Left hindlimb (tissue), 1 donor: ENCODE measurements at places on chromosomes 12 and 14.

DNA sequence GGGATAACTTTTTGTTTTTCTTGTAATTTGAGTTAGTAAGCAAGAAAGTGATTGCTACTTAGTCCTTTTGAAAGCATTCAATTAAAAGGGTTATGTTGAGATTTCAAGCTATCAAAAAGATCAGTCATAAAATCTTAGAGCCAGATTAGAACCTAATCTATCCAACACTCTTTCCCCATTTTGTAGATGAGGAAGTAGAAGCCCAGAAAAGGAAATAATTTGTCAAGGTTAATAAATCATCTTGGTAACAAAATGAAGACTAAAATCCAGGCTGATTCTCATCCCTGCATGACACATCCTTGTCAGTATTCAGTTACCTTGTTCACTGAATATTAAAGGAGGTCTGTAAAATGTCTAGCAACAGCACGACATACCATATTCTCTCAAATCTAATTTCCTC, 26.5 kb downstream of the PPP1R13B start:
- DNase-seq: no peak

- DNase-seq: no peak
These were observed 8.0 kb downstream of the ZBTB39 start for GRCh38 chr12:56998316-56998715.

DNA sequence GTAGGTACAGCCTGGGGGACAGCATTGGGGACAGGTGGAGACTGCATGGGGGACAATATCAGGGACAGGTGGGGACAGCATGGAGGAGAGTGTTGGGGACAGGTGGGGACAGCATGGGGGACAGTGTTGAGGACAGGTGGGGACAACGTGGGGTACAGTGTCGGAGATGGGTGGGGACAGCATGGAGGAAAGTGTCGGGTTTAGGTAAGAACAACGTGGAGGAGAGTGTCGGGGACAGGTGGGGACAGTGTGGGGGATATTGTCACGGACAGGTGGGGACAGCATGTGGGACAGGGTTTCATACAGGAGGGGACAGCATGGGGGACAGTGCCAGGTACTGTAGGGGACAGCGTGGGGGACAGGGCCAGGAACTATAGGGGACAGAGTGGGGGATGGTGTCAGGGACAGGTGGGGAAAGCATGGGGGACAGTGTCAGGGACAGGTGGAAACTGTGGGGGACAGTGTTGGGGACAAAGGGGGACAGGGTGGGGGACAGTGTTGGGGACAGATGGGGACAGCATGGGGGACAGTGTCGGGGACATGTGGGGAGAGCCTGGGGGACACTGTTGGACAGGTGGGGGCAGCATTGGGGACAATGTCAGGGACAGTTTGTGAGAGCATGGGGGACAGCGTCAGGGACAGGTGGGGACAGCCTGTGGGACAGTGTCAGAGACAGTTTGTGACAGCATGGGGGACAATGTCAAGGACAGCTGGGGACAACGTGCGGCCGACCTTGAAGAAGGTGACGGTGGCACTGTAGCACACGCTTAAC, 213.1 kb downstream of the TMEM121 start:
- DNase-seq: no peak

DNA sequence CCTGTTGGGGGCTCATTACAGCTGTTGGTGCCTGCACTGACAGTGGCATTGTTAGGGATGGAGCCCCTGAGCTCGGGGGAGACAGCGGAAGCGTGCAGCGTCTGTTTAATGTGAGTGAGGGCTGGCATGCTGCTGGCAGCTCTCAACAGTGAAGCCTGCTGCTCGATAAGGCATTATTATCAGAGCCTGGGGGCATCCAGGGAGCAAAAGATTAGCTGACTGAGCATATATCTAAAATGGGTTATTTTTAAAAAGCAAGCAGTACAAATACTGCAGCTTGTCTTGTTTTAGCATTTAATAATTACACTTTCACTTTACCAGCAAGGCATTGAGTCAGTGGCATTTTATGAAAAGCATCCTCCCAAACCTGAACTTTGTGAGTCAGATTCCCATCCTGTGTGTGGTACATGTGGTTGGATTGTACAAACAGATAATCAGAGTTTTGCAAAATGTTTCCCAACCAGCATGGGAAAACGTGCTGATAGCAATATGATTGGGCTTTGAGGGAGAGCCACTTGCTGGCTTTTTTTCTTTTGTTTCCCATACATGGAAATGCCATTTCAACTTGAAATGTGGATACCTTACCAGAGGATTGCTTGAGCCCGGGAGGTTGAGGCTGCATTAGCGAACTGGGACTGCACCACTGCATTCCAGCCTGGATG, 150.8 kb downstream of the PRKCH start:
- DNase-seq: no peak

GRCh38 chr12:15757553-15758255, 31.5 kb downstream of the EPS8 start:
- no peak for DNase-seq

GRCh38 chr14:95123891-95124579, 33.3 kb downstream of the DICER1 start:
- no peak for DNase-seq

- no peak for DNase-seq
These were observed 39.2 kb upstream of the KRR1 start for GRCh38 chr12:75550401-75551240.

DNA sequence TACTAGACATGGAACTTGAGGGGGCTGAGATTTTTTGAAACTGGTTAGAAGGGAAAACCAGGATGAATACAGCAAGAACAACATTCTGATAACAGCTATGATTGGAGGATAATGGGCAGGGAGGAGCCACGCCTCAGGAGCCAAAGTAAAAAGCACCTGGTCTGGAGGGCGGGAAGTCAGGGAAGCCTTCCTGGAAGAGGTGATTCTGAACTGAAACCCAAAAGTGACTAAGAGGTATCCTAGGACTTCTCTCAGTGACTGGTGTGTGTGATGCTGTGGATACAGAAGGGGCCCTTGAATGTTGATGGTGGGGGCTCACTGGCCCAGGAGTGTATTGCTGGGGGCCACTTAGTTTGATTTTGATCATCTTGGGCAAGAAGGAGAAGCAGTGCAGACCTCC, 18.8 kb upstream of the GPR68 start:
- DNase-seq: no peak
